ENCODE measurements at places on chromosomes 4 and X.

DNA sequence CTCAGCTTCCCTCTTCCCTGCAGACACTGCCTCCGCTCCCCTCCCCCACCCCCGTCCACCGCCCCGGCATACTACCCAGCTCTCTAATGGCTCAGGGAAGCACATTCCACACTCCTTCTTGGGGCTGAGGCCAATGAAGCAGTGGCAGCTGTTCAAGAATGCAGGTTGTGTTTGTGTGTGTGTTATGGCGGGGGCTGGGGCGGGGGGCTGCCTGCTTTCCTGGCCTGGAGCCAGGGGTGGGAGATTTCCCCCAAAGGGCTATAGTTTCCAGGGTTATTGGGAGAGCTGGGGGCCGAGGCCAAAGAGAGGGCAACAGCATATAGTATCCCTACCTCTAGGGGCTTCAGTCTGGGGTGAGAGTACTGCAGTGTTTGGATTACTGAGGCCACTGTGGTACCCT is 149.4 kb downstream of the EFNB1 start:
- no peak for DNase-seq

GRCh38 chrX:72054779-72055489 is 76.8 kb downstream of the RTL5 start:
- no peak for DNase-seq

DNA sequence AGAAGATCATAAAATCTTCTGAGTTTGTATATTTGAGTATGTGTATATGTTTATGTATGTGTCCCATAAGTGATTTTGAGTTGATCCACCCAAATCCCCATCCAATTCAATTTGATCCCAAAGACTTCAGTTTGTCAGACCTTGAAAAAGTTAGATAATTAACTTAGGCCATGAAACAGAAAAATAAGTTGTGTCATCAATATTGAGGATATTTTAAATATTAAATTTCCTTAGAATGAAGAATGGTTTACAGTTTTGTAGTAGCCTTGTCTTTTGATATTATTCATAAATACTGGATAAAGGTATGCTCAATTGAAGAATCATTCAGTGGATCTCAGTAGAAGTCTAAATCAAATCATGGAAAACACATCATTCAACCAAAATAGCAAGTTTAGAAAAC is 864.4 kb upstream of the INTU start:
- no peak for DNase-seq

DNA sequence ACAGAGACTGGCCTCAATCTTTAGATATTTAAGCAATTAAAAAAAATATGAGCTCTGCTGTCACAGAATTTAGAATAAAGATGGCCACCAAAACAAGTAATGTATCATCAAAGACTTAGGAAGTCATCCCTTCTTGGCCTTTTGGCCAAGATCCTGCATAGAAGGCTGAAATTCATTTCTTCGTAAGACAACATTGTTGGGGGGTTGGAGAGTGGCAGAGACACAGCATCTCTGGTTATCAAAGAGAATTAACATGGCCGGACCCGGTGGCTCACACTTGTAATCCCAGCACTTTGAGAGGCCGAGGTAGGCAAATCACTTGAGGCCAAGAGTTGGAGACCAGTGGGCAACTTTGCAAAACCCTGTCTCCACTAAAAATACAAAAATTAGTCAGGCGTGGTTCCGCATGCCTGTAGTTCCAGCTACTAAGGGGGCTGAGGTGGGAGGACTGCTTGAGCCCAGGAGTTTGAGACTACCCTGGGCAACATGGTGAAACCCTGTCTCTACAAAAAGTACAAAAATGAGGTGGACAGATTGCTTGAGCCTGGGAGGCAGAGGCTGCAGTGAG is 4.0 kb downstream of the PPM1K start:
- no peak for DNase-seq

DNA sequence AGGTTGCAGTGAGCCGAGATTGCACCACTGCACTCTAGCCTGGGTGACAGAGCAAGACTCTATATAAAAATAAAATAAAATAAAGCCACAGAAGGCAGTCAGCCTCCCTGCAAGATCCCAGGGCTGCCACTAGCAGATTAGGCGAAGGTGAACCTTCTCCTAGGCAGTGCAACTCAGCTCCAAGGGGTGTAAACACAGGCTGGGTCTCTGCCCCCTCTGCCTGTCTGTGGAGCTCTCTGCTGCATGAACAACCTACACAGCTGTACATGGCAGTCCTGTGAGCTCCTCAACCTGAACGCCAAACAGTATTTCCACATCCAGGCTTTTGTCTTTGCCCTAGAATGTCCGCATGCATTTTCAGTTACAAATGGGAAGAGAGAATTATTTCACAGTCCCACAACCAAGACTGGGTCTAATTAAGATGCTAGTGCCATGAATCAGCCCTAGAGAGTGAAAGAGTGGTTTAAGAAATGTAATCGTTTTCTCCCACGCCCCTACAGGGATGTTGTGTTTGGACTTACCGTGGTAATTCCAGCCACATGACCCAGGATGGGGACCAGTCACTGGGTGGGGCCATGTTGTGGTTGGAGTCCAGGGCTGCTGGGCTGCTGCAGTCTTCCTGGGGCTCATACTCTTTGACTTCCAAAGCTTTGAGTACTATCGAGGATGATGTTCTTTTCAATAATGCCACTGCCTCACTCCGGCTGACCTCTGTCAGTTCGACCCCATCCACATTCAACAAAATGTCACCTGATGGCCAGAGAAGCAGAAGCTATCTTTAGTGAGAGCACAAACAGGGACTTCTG is 99.0 kb downstream of the FIP1L1 start:
- no peak for DNase-seq

DNA sequence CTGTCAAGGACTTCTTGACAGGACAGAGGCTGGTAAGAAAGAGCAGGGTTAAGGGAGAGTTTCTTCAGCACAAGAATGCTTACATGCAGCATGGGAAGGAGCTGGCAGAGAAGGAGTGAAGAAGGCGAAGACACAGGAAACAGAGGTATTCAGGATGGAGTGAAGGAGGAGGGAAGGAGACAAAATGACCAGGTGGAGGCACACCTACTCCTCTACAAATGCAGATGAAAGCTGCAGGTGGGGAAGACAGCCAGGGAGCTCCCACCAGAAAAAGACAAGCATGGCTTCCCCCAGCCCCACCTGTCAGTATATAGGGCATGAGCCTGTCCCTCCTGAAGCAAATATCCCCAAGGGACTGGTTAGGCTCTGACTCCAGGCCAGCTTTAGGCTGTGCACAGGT is 29.6 kb upstream of the NKRF start:
- no peak for DNase-seq

GRCh38 chrX:83022020-83022419 is 486.1 kb upstream of the POU3F4 start:
- no peak for DNase-seq

DNA sequence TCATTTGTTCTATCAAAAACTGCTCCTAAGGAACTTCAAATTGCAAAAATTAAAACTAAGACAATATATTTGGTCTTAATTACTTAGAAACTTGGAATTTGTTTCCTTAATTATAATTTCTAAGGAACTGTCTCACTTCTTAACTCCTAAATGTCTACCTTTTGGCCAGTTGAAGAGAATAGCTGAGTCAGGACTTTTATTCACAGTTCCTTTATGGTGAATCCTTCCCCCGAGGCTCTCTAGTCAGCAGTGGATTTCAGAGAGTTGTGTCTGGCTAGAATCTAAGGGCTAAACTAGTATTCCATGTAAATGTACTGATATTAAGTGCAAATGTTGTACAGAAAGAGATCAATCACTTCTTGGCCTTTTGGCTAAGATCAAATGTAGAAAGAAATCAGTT is 69.3 kb downstream of the AMMECR1 start:
- no peak for DNase-seq

GRCh38 chr4:98625399-98625798 is 33.0 kb downstream of the TSPAN5 start:
- DNase-seq = no peak

- DNase-seq = no peak
Measured at GRCh38 chrX:73766431-73766795, 203.4 kb downstream of the CHIC1 start.

GRCh38 chr4:102593147-102593546 is 92.0 kb downstream of the NFKB1 start:
- no peak for DNase-seq

GRCh38 chr4:139028191-139028661 is 12.6 kb downstream of the NOCT start:
- no peak for DNase-seq

DNA sequence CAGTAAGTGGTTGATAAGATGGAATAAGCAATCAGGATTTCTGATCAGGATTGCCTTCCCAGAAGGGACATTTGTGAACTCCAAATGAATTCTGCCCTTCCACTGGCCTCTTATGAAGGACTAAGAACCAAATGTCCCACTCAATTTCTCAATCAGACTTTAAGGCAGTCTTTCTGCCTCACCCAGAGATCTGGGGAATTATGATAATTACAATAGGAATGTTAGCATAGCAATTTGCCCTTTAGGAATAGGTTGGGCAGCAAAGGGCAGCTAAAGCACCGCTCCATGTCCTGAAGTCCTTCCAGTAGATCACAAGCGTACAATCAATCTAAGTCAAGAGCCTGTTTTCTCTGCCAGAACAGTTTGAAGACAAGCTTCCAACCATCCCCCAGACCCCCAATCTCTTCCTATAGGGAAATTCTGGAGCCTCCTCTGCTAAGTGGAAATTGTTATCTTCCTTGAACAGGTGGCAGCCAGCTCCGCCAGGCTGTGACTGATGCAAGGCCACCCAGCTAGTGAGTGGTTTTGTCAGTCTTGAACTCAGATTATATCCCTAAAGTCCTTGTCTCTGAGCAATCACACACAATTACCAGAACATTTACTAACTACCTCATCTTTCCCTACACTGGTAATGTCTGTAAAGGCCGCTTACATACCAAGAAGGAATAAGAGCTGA is 18.6 kb downstream of the NKX3-2 start:
- no peak for DNase-seq

DNA sequence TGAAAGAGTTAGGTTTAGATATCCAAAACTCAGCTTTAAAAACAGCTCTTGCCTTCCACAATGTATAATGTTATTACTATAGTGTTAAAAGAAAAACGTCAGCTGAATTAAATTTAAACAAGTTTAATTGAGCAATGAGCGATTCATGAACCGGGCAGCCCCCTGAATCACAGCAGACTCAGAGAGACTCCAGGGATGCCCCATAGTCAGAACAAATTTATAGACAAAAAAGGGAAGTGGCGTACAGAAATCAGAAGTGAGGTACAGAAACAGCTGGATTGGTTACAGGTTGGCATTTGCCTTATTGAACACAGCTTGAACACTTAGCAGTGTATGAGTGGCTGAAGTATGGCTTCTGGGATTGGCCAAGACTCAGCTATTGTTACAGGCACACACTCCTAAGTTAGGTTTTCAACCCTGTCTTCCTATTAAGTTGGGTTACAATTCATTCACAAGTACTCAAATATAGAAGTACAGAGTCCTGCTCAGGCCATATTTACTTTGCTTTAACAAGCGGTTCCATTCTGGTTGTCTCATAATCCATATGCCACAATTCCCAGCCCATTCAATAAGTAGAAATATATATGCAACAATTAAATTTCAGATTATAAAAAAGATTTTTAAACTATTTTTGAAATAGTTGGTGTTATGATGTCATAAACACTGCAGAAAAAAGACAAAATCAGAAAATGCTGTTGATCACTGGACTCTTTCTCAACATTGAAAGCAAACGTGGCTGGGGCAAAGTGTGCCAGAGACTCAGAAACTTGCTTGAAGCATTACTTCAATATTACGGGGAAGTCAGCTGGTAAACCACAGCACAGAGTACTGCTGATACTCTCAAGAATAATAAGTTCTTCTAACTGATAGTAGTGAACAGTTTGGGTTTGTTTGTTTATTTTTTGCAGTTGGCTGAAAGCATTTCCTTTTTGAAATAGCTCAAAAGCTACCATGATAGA is 459.7 kb downstream of the RAB28 start:
- no peak for DNase-seq

DNA sequence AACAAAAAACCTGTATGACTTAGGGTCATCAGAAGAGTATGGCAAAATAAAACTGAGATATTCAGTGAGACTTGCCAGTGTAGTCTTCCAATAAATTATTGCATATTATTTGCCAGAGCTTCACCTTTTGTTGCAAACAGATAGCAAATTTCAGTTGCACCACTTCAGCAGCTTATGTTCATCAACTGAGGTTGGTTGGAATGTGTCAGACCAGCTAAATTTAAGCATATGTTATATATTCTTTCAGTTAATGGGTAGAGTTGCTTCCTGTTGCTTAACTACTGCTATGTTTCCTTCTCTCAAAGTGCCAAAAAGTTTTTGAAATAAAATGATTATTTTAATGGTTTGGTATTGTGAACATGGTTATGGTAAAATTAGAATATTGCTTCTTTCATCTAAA is 61.5 kb downstream of the GALNT7 start:
- no peak for DNase-seq

- DNase-seq = no peak
Measured at GRCh38 chr4:25783126-25783525, 79.7 kb downstream of the SEL1L3 start.

DNA sequence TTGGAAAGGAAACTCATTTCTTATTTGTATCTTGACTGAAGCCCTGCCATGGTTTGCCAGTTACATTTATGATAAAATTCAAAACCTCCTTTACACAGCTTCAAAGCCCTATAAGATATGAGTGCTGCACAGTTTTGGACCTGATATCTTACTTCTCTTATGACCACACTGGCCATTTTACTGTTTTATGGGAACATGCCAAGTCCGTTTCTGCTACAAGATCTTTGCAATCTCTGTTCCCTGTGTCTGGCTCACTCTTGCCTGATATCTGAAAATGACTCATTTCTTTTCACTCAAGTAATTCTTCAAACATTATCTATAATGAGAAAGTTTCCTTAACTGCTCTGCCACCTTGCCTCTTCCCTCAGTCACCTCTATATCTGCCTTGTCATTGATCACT is 247.3 kb downstream of the SPOCK3 start:
- no peak for DNase-seq

GRCh38 chrX:149275836-149276235 is 229.3 kb downstream of the IDS start:
- no peak for DNase-seq

DNA sequence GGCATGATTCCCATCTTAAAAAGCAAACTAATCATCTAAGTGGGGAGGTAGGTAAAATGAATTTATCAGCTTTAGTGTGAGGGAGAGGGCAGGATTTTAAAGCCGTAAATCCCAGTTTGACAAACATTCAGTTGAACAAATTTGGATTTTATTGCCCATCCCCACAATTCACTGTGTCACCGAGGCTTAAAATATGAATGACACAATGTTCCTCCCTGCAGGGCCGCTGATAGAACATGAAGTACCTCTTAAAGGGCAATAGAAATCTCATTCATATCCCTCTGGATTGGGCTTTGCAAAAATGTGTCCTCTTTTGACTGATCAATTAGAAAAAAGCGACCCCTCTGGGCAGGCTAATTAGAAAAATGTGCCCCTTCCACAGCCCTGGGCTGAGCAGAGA is 45.5 kb upstream of the SMAD1 start:
- DNase-seq = no peak

DNA sequence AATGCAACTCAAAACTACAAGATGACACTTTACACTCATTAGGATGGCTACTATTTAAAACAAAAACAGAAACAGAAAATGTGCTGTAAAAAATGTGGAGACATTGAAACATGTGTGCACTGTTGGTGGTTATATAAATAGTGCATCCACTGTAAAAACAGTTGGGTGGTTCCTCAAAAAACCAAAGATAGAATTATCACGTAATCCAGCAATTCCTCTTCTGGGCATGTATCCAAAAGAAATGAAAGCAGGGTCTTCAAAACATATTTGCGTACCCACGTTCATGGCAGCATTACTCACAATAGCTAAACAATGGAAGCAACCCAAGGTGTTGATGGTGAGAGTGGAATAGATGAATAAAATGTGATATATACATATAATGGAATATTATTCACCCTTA is 967.2 kb downstream of the TRAM1L1 start:
- no peak for DNase-seq

- DNase-seq = no peak
Measured at GRCh38 chr4:8547912-8548730, 32.1 kb upstream of the GPR78 start.

All from CD4-positive, alpha-beta T cell treated with Interleukin-2 at 100 ng/mL for 4 hours (primary cell).